Activated CD4-positive, alpha-beta T cell treated with anti-CD3 and anti-CD28 coated beads, Interleukin-2, amount 50 U/mL, for 4 hours (primary cell): ENCODE measurements at places on chromosomes 11 and 22.

- DNase-seq, result no peak
These were observed 8.8 kb downstream of the WNT7B start for GRCh38 chr22:45968003-45968650.

- DNase-seq, result no peak
These were observed 26.1 kb downstream of the B3GAT1 start for GRCh38 chr11:134385774-134386565.

DNA sequence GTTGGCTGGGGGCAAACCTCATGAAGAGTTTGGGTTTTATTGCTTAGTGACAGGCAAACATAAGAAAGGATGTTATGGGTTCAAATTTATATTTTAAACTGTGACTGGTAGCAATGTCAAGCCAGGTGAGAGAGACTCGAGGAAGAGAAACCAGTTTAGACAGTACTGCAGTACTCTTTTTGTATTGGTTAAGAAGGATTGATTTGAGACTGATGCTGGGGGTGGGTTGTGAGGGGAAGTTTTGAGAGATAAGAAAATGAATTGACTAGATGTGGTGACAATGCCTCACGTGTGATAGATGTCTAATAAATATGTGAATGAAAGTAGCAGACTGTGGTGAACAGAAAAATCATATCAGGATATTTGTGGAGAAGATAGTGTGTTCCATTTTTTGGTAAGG is 142.4 kb downstream of the DDX10 start:
- DNase-seq, result no peak

- DNase-seq, result no peak
These were observed 903.7 kb downstream of the FAM181B start for GRCh38 chr11:81829976-81830375.

GRCh38 chr11:92642177-92642931 is 327.1 kb upstream of the MTNR1B start:
- no peak for DNase-seq

GRCh38 chr11:66457826-66458225 is 8.9 kb upstream of the PELI3 start:
- no peak for DNase-seq

DNA sequence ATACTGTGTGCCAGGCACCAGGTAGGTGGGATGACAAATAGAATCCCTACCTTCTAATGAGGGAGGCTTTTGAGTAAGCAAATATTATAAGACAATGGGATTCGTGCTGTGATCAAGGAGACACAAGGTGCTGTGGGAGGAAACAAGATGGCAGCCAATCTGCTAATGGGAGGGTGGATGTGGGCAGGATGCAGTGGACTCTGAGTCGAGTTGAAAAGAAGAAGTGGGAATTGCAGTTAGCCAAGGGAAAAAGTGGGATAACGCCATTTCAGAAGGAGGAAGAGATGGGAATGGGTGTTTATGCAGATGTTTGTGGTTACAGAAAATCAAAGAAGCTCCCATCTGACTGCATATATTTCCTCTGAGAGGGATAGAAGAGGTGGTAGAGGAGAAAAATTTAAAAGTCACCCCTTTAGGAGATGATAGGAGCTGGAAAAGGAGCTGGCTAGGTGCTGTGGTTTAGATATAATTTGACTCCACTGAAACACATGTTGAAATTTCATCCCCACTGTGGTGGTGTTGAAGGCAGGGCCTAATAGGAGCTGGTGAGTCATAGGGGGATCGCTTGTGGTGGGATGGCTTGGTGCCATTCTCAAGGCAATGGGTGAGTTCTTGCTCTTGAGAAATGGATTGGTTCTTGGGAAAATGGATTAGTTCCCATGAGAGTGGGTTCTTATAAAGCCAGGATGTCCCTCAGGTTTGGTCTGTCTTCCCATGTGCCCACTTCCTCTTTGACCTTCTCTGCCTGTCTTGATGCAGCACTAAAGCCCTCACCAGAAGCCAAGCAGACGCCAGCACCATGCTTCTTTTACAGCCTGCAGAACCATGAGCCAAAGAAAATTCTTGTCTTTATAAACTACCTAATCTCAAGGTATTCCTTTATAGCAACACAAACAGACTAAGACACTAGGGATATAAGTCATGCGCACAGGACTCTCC is 30.0 kb upstream of the POU2AF1 start:
- DNase-seq, result no peak

DNA sequence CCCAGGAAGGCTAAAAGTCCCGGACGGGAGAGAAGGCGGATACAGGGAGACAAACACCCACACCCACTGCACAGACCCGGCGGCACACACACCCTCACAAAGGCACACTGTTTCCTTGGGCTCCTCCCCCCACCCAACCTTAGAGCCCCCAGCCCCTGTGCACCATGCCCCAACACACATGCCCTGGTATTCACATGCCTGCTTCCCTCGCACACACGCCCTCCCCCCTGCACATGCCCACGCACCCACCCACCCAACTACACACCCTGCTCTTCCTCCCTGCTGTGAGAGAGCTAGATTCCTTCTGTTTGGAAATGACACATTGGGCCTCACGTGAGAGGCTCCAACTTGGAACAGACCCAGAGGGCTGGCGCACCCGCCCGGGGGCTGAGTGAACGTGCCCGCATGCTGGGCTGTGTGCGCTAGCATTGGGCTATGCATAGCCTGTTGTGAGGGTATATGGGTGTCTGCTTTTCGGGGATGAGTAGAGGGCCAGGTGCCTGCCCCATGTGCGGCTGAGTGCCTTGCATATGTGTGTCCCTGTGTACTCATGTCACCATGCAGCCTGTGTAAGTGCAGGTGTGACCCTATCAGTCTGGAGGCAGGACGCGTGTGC is 518 bp upstream of the CHRM1 start:
- no peak for DNase-seq

DNA sequence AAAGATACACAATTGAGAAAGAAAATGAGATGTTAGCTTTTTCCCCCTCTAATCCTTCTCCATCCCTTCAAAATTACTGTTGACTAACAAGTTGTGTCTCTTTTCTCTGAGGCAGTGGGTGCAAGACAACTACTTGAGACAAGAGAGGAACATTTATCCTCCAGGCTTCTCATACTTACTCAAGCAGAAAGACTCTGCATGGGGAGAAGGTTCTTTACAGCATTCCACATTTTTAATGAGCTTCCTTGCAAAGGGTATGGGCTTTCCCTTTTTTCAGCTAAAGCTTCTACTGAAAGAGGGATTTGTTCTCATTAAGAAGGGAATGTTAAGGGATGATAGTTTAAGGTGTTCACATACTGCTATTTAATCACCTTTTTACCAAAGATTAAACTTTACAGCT is 47.8 kb downstream of the PAX6 start:
- DNase-seq, result no peak

- no peak for DNase-seq
These were observed 223.6 kb downstream of the ADAMTS15 start for GRCh38 chr11:130671801-130672700.

DNA sequence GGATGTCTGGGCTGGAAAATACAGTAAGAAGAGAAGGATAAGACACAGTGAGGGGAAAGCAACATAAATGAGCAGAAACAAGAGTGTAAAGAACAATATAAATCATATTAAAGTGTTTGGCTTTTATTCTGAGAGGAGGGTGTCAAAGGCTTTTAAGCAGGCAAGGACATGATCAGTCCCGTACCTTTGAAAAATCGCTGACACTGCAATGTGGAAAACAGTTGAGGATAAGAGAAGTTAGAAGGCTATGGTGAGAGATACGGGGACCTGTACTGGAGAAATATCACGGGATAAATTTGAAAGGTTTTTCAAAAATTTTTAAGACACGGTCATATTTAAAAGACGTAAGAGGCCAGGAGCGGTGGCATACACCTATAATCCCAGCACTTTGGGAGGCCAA is 30.3 kb downstream of the CDON start:
- DNase-seq, result no peak

DNA sequence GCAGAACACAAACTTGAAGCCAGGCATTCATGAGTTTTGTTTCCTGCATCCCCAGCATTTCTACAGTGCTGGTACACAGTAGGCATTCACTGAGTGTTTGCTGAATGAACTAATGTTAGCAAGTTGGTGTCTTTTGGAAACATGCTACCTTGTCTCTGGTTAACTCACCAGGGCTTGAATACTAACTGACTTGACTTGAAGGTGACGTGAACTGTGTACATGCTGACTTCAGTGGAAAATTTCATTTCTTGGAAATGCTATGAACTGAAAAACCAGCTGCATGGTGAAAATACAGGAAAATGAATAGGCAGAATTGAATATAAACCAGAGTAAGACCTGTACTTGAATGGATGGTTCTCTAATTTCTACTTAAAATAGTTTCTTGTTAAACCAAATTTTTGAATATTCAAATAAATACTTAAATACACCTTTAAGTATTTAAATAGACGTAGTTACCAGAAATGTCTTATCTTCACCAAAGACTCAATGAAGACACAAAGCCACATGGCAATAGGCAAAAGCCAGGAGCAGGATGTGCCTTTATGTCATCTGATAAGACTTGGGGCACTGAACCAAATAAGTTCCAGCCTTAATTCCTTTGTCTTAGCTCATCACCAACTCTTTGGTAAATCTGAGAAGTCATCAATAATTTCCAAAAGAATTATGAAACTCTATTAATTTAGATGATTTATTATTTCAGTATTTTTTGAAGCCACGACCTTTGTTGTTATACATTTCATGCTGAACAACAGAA is 39.7 kb upstream of the POU2AF2 start:
- DNase-seq, result no peak

- DNase-seq, result no peak
These were observed 221.2 kb downstream of the MN1 start for GRCh38 chr22:27580311-27580897.

DNA sequence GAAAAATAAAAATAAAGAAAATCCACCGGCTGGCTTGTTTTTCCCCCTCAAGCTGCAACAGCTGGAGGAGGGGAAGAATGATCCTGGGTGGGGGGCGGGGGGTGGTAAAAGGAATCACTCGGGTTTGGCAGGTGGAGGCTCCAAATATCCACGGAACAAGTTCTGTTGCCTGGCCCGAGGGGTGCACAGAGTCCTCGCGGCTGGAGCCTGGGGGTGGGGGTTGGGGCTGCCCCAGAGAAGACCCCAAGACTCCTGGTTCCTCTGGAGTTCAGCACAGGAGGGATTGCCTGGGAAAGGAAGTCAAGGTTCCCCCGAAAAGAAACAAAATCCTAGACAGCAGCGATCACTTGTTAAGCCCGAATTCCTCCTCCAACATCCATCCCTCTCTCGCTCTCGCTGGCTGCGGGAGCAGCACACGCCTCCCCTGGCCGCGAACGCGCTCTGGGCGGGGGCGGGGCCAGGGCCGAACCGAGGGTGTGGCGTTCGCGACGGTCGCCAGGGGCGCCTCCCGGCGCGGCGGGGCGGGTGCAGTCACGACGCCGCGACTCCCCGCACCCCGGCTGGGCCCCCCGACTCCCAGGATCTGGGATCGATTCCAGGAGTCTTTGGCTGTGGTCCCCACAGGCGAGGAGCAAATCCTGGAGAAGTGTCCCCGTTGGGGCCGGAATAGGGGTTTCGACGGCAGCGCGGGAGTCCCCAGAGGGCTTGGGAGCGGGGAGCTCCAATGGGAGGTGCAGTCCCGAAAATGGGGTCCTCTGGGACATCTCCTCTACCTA is at the start of gene KCNA4:
Gene KCNA4 (minus strand): TSS at position 443 of the 776 bp plus-strand sequence. CDS start 4,352 bp downstream, outside the sequence.
- DNase-seq, result no peak

DNA sequence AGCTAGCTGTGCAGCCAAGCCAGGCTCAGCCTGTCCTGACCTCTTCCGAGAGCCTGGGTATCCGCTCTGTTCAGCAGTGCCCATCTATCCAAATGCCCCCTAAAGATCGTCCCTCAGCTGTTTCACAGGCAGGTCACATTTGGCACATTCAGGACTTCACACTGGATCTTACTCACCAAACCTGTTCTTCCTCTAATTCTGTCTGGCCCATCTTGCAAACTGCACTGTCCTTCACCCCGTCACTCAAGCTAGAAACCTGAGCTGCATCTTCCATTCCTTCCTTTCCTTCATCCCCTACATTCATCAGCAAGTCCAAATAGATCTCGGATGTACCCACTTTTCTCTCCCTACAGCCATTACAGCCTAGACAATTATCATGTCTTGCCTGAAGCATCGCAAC is 60.7 kb upstream of the CSNK2A3 start:
- no peak for DNase-seq

DNA sequence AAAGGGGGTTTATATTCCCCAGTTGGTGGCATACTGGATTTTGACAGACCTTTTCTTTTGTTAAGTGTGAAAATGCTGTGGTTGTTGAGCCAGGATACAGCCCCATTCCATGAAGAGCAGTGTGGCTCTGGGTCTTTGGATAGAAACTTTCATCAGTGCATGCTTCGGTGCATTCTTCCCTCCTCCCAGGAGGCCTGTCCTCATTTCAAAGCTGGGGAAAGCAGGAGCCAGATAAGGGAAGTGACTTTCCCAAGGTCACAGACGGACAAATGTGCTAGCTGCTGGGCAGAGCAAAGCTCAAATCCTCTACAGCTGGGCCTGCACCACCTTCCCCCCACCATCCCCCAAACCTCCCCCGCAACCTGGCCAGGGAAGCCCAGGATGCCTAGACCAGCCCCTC is 184.5 kb upstream of the NTM start:
- no peak for DNase-seq

DNA sequence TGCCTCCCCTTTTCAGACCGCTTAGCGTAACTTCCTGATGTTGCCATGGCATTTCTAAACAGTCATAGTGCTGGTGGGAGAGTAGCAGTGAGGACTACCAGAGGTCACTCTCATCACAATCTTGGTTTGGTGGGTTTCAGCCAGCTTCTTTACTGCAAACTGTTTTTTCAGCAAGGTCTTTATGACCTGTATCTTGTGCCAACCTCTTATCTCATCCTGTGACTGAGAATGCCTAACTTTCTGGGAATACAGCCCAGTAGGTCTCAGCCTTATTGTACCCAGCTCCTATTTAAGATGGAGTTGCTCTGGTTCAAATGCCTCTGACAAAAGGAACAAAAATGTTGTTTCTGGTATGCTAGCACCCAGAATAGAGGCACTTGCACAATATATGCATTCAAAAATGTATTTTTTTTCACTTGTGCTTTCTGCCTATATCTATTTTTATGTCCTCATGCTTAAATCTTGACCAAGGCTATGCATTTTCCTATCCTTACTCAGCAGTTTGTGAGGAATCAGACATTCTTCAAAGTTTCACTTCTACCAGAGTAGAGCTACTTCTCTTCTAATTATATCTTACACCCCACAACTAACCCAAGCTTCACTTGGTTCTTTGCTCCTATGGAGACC is 16.1 kb upstream of the OR51M1 start:
- no peak for DNase-seq

DNA sequence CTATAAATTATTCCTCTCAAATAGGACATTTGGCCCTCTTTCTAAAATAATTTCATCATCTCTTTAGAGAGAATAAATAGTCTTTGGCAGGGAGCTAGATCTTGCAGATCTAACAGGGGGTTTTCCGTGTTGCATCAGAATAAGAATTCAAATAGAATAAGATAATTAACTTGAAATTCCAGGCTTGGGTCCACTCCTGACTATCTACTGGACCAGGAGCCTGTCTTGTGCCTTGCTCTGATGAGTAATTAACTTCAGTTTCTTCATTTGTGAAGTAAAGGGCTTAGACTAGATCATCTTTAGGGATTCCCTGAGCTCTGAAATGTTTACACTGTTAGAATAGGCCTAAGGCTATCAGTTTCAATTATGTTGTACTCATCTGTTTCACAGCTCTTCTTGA is 23.5 kb upstream of the TMEM123 start:
- DNase-seq, result no peak

- no peak for DNase-seq
These were observed 1.6 kb downstream of the SDF2L1 start for GRCh38 chr22:21643533-21644357.

- no peak for DNase-seq
These were observed 19.8 kb downstream of the TPST2 start for GRCh38 chr22:26570115-26570514.
